ENCODE measurements at places on chromosomes 7 and 10. TPM values are rescaled to one million over a fixed set of nuclear protein-coding genes. Genes with fewer than 3 reads are reported as not detected.

The GAD2 gene
- not detected for total RNA-seq

GRCh38 chr7:144438759-144439158 lies 35.3 kb upstream of the NOBOX start:
- no peak for DNase-seq

- DNase-seq: no peak
These were observed 6.5 kb upstream of the RNF32 start for GRCh38 chr7:156634117-156634516.

The SSC4D gene
- total RNA-seq: 14.6 TPM

The ACHE gene
- 0.84 TPM for total RNA-seq

GRCh38 chr10:30359373-30360206 lies 10.5 kb upstream of the MTPAP start:
- DNase-seq: no peak

The FFAR4 gene
- total RNA-seq: 3.0 TPM

DNA sequence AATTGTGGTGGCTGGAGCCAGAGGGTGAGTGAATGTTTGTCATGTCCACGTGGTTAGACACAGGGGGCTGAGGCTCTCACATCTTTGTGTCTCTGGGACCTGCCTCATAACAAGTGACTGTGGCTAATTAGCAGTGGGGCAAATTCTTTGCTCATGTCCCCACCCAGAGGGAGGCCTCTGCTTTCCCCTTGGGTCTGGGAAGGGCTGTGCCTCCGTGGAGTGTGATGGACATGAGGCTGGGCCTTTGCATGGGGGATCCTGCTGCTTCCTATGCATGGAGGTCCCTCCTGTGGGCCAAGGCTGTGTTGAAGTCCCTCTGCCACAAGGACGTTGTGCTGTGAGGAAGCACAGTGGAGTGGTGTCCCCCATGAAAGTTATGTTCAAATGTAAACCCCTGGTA lies 327.4 kb upstream of the SHH start:
- DNase-seq: no peak

GRCh38 chr7:150332852-150333635 lies 8.4 kb downstream of the RARRES2 start:
- no peak for DNase-seq

- DNase-seq: no peak
These were observed 155.8 kb upstream of the AOAH start for GRCh38 chr7:36880108-36880507.

The DNAJC9 gene
- total RNA-seq: 14.8 TPM

DNA sequence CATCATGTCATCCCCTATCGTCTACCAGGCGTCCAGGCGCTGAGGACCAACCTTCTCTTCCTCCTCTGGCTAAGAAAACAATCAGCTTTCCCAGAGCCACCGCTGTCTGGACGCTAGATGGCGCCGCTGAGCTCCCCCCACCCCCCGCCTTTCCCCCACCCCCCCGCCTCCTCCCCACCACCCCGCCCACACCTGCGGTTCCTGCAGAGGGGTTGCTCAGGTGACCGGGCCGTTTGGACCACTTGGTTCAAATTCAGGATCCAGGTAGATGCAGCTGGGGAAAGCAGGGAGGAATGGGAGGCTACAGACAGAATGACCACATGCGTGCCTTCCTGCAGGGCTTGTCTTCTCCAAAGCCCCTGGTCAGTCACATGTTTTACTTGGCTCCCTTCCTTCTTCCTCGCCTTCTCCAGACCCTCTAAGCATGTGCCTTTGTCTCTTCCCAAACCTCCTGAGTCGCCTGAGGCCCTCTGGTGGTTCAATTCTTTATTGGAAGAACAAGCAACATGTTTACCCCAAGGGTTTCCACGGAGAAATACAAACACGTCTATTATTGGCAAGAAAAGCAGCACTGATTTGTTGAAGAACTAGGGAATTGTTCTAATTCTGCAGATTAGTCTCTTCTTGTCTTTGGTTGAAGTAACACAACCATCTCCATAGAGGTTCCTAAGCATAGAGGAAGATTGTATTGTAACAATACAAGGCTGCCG lies 24.7 kb downstream of the AOC1 start:
- no peak for DNase-seq

The STAMBPL1 gene
- 16.0 TPM for total RNA-seq

The ASZ1 gene
- total RNA-seq: not detected

- DNase-seq: no peak
These were observed 92.5 kb upstream of the VIPR2 start for GRCh38 chr7:159237022-159237653.

DNA sequence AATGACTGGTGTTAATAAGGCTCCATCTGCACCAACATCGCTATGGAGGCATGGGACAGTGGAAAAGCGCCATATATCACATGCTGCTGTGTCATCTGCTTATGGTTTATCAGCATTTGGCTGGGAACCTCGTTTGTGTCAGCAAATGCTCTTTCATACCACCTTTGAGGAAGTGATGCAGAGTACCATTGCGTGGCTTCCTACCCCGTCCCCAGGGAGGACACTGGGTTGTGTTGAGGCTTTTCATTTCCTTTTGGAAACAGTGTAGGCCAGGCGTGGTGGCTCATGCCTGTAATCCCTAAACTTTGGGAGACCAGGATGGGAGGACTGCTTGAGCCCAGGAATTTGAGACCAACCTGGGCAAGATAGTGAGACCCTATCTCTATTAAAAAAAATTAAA lies 6.8 kb downstream of the TACR2 start:
- DNase-seq: no peak

The CYP3A7 gene
- 0.60 TPM for total RNA-seq

DNA sequence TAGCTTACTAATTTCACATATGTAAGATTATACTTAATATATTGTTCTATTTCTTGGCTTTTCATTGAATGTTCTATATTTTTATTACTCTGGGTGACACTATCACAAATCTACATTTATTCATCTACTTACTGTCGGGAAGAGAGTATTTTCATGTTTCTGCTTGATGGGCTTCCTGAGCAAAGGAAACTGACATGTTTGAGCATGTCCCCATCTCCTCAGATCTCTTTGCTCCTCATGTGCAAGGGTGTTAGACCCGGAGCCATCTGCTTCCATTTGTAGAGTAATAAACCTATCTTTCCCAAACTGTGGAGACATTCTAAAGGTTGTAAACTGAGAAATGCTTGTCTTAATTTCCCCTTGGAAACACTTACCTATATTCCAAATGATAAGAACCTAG lies 103.5 kb downstream of the LSMEM1 start:
- DNase-seq: no peak

The NPC1L1 gene
- 0.32 TPM for total RNA-seq

- no peak for DNase-seq
These were observed 69.8 kb downstream of the CCDC71L start for GRCh38 chr7:106591146-106591545.

The ASB4 gene
- total RNA-seq: 0.28 TPM

- no peak for DNase-seq
These were observed 132.6 kb downstream of the RPS24 start for GRCh38 chr10:78166261-78166660.

DNA sequence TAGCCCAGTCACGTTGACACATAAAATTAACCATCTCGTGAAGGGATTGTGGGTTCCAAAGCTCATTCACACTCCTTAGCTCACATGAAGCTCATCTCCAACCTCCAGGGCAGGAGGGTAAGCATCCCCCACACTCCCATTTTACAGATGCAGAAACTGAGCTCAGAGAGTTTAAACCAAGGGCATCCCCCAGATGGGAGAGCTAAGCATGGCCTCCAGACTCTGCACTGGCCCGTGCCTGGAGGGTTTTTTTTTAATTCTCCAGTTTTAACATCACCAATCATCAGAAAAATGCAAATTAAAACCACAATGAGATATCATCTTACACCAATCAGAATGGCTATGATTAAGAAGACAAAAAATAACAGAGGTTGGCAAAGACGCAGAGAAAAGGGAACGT lies 53.3 kb upstream of the TCF7L2 start:
- no peak for DNase-seq

The CFTR gene
- 0.32 TPM for total RNA-seq

- no peak for DNase-seq
These were observed 46.8 kb upstream of the PDLIM1 start for GRCh38 chr10:95337423-95338160.

DNA sequence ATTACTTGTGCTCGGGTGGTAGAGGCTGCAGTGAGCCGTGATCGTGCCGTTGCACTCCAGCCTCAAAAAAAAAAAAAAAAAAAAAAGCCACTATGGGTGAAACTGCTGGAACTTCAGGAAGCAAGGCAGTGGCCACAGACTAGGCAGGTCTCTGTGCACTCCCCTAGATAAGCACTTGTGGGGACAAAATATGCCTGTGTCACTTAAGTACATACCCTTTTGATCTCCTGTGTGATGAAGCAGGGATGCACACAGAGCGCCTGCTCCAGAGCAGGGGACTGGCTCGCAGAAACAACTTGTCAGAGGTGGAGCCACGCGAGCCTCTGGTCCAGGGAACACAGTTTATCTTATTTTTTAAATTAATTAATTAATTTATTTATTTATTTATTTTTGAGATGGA lies 42.9 kb upstream of the PSAP start:
- no peak for DNase-seq

- DNase-seq: no peak
These were observed 8.4 kb downstream of the RHEB start for GRCh38 chr7:151511270-151511669.

- no peak for DNase-seq
These were observed 75.5 kb upstream of the CREB5 start for GRCh38 chr7:28336806-28337205.

DNA sequence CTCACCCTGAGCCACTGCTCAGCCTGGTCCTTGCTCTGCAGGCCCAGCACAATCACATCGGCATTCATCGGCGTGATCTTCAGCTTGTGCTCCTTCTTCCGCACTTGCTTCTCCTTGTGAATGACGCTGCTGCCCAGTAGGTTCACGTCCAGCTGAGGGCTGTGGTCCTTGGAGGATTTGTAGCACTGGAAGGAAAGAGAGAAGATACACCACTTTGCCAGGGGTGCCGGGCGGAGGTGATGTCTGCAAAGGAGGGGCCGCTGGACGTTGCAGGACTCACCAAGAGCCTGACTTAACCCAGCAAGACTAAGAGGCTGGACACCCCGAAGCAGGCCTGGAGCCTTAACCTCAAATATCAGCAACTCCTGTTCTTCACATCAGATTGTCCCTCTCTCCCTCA lies 74.8 kb downstream of the VWA2 start:
- DNase-seq: no peak

GRCh38 chr10:132482090-132482800 lies 55.3 kb upstream of the INPP5A start:
- no peak for DNase-seq

- no peak for DNase-seq
These were observed 103.7 kb upstream of the INSYN2A start for GRCh38 chr10:127299956-127300689.

- DNase-seq: no peak
These were observed 250.6 kb upstream of the PPP2R2D start for GRCh38 chr10:131650169-131650705.

The PDLIM1 gene
- 150 TPM for total RNA-seq

The FXYD4 gene
- total RNA-seq: not detected

DNA sequence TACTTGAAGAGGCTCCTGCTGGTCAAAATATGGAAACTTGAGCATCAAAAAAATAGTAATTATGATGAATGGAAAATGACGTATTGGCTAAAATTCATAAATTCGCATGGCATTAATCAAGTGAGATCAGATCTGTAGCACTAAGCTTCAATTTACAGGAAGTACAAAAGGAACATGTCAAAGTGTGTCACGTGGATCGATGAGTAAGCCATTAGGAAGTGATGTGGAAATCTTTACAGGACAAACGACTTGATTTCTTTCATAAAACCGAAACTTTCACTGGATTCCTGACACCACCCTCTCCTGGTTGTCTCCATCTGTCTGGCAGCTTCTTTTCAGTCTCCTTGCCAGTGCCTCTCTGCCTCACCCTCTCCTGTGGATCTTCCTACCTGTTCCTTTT lies 25.8 kb downstream of the AKR1C8 start:
- no peak for DNase-seq

The SEMA3D gene
- 6.5 TPM for total RNA-seq

GRCh38 chr7:2948749-2949148 lies 94.9 kb downstream of the CARD11 start:
- no peak for DNase-seq

- no peak for DNase-seq
These were observed 171.2 kb downstream of the PRKAG2 start for GRCh38 chr7:151705636-151706276.

The OPN1SW gene
- total RNA-seq: not detected

DNA sequence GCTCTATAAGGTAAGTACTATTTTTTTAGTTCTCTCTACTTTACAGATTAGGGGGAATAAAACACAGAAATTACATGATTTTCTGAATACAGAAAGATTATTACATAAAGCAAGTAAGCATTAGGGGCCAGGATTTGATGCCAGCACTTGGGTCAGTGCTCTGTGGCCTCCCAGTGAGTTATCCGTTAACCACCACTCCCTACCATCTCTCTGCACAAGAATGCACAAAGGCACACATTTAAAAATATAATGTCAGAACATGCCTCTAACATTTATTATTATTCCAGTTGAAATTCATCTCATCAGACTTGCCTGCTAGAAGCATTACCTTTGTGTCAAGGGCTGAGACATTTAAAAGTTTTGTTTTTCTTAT lies 59.0 kb downstream of the MET start:
- no peak for DNase-seq

DNA sequence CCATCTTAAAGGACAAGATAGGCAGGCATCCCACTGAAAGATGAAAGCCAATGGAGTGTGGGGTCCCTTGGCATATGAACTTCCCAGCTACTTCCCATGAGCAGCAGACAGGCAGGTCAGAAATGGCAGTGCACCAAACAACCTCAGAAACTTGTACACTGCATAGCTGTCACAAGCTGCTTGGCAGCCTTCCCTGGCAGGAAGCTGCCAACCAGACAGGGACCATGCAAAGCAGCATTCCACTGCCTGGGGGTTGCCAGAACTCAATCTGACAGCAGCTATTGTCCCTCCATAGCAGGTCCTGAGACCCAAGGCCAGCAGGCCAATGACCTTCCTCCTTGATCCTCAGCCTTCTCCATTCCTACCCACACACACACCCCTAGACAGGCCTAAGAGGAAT lies 139.5 kb downstream of the PLCE1 start:
- DNase-seq: no peak

The ERVW-1 gene
- total RNA-seq: not detected

Measured in omental fat pad (tissue), 4 donors.